ENCODE measurements at places on chromosomes 2 and 18. TPM values are rescaled to one million over a fixed set of nuclear protein-coding genes. Genes with fewer than 3 reads are reported as not detected.

- no peaks in the 10 kb centered on the region for H3K36me3 ChIP-seq
- DNase-seq = no peak
- no peaks in the 10 kb centered on the region for H3K27me3 ChIP-seq
Measured at GRCh38 chr18:30970196-30970816, 72.2 kb downstream of the DSC3 start.

DNA sequence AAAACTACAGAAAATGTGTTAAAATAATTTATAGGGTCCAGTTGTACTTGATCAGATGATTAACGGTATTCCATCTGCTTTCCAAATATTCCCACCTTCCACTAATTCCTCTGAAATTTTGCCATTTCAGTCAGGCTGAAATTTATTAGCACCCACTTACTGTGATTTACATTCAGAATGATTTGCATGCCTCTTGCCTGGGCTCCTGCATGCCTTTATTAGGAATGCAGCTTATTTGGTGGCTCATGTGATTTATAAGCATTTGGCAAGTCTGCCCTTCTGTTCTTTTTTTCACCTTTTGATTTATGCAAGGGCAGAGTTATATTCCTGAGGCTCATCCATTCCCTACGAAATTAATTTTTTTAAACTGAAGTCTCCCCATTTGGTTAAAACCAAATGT, 1594.5 kb upstream of the PIK3C3 start:
- no peak overlapping the region for H3K27ac ChIP-seq
- no peak for DNase-seq
- no peaks in the 10 kb centered on the region for H3K36me3 ChIP-seq
- H3K27me3 ChIP-seq = no peaks in the 10 kb centered on the region

GRCh38 chr18:21074336-21075323, 37.0 kb downstream of the ROCK1 start:
- no peak for DNase-seq
- H3K27ac ChIP-seq = no peak overlapping the region
- no peaks in the 10 kb centered on the region for H3K27me3 ChIP-seq
- H3K4me1 ChIP-seq = peaks cover 38% of the 10 kb centered on the region

DNA sequence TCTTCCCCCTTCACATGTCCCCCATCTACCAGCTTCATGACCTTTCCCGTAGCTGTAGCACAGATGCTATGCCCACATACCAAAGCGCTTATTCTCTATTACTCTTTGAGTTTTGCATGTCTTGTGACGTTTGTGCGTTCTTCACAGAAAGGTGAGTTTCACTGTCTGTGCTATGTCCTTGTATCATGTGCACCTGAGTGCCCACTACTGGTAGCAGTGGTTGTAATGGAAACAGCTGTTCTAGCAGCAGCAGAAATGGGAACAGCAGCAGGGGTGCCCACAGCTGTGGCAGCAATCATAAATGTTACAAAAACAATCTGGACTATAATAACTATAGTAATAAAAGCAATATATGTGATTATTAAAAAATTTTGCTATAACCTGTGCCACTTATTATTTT, 127.1 kb downstream of the STK39 start:
- H3K4me1 ChIP-seq = no peaks in the 10 kb centered on the region
- DNase-seq = no peak
- no peaks in the 10 kb centered on the region for H3K36me3 ChIP-seq
- H3K4me3 ChIP-seq = no peak overlapping the region
- no peaks in the 10 kb centered on the region for H3K27me3 ChIP-seq

DNA sequence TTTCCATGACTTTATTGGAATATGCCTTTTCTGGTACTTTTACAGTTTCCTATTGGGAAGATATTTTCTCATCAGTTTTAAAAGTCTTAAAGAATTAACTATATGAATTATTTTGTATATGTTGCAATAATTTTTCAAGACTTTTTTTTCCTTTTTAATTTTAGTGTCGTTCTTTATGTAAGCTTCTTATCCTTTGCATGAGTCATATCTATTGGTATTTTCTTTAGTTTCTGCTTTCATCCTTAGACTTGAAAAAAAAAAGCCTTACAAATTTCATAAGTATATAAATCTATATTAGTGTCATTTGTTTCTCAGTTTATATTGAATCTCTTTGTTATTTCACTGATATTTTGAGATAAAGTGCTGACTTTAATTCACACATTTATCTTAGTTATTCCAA, 94.9 kb downstream of the DSEL start:
- no peak for DNase-seq
- no peak overlapping the region for H3K27ac ChIP-seq
- no peak overlapping the region for H3K4me3 ChIP-seq

- no peak overlapping the region for H3K4me3 ChIP-seq
- no peaks in the 10 kb centered on the region for H3K27me3 ChIP-seq
- no peaks in the 10 kb centered on the region for H3K36me3 ChIP-seq
- DNase-seq = no peak
- H3K4me1 ChIP-seq = peaks cover 13% of the 10 kb centered on the region
Measured at GRCh38 chr18:9737472-9738121, 29.5 kb downstream of the RAB31 start.

DNA sequence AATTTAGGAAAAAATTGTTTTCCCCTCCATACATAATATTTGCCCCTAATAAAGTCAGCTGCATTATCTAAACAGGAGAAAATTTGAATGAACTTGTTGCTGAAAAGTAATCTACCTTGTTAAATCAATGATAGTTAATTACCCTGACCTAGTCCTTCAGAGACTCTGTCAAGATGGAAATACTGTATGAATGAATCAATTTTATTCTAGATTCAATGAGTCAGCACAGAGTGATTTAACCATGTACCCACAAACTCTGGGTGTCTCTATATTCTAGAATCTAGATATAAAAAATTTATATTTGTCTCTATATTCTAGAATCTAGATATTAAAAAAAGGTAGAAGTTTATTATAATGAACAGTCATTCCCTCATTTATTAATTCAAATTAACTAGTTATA, 36.2 kb downstream of the NDUFAF7 start:
- no peak overlapping the region for H3K4me3 ChIP-seq
- H3K4me1 ChIP-seq = no peaks in the 10 kb centered on the region
- H3K27ac ChIP-seq = no peak overlapping the region
- H3K36me3 ChIP-seq = peaks cover 17% of the 10 kb centered on the region

DNA sequence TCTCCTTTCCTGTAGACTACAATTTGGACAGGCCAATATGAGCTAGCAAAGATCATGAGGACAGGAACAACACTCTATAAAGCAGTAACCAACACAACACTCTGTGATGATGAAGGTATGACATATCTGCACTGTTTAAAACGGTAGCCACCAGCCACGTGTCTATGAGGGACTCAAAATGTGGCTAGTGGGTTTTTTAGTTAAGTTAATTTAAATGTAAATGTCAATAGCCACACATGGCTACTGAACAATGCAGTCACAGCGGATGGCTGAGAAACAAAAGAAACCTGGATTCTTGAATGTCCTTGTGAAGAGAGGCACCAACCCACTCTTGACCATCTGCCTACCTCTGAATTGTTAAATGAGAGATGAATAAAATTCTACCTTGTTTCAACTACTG, 33.9 kb downstream of the FANCL start:
- H3K27ac ChIP-seq = no peak overlapping the region
- H3K36me3 ChIP-seq = no peaks in the 10 kb centered on the region
- no peaks in the 10 kb centered on the region for H3K27me3 ChIP-seq
- no peaks in the 10 kb centered on the region for H3K4me1 ChIP-seq
- no peak overlapping the region for H3K4me3 ChIP-seq

DNA sequence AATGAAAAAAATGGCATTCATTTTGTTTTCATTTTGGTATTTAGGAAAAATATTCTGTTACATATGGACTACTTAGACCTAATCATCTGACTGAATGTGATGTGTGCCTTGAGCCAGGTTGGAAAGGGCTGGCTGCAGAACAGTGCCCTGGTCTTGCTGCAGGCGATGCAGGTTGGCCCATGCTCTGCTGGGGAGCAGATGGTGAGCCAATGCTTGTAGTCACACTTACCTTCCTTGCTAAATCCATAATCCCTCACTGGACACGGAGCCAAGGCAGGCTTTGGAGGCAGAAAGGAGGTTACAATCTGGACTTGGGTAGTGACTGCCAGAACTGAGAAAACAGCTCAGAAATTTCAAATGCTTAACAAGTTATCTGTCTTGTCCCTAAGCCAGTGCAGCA, 228.7 kb downstream of the ARHGAP15 start:
- no peaks in the 10 kb centered on the region for H3K4me1 ChIP-seq
- no peak overlapping the region for H3K4me3 ChIP-seq
- no peak for DNase-seq
- H3K27me3 ChIP-seq = no peaks in the 10 kb centered on the region

DNA sequence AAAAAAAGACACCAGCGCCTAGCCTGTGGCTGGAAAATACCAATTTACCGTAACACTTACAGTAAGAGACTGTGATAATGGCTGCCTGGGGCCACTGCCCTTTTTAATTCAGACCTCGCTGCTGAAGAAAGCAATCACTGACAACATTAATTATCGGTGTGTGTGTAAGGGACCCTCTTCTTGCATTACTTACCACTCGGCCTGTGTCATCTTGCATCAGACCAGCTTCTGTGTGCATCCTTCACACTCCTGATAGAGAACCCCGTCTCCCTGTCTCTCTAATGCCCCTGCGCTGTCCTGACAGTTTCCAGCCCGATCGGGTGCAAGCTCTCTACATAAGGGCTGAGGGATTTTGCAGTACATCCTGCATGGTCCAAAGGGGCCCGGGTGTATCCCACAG, 124.4 kb downstream of the ZNF516 start:
- no peaks in the 10 kb centered on the region for H3K27me3 ChIP-seq
- H3K36me3 ChIP-seq = no peaks in the 10 kb centered on the region
- no peak overlapping the region for H3K27ac ChIP-seq
- H3K4me1 ChIP-seq = no peaks in the 10 kb centered on the region
- no peak overlapping the region for H3K4me3 ChIP-seq

DNA sequence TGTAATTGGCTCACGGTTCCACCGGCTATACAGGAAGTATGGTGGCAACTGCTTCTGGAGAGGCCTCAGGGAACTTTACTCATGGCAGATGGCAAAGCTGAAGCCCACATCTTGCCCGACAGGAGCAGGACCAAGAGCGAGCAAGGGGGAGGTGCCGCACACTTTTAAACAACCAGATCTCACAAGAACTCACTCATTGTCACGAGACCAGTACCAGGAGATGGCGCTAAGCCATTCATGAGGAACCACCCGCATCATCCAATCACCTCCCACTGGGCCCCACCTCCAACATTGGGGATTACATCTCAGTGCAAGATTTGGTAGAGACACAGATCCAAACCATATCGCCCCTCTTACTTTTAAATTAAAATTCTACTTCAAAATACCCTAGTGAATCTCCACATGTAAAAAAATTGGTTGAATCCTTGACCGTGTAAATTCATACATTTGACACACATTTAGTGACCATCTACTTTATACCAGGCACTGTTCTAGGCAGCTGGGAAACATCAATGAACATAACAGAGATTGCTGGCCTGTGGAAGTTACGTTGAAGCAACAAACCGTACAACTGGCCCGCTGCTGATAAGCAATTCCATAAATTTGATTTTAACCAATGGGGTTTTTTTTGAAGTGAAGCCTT, 87.6 kb downstream of the ALPK2 start:
- no peak overlapping the region for H3K27ac ChIP-seq
- H3K4me1 ChIP-seq = no peaks in the 10 kb centered on the region
- DNase-seq = no peak
- H3K4me3 ChIP-seq = no peak overlapping the region
- H3K36me3 ChIP-seq = no peaks in the 10 kb centered on the region

DNA sequence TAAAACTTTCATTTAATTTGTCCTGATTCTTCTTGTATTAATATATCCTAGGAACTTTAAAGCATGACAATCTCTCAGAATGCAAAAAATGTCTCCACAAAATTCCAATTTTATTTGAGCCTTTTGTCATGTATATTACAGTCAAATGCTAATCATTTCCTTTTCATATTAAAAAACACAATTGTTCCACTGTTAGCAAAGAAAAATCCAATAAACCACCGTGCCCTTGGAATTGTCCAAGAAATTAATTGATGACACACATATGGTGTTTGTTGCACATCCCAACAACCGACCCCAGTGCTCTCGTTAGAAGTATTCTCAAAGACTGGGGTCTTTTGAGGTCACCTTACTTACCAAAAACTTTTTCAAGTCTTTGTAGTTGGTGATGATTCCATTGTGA, 28.1 kb downstream of the GFPT1 start:
- no peak overlapping the region for H3K4me3 ChIP-seq
- H3K4me1 ChIP-seq = no peaks in the 10 kb centered on the region
- H3K27me3 ChIP-seq = no peaks in the 10 kb centered on the region

DNA sequence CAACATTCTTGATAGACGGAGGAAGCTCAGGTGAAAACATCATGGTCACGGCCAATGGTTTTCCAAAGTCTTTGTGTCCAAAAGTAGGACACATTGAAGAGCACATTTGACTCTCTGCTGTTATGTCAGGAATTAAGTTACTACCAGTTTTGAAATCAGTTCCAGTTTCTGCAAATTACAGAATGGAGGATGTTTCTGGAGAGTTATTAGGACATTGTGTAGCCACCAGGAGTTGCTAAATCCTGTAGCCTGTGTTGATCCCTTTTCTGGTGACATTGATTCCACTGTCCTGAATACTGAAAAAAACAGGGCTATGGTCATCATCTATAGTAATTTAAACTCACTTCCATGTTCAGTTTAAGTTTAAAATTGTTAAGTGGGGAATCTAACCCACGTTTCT, 15.3 kb downstream of the UPP2 start:
- no peak overlapping the region for H3K4me3 ChIP-seq
- no peaks in the 10 kb centered on the region for H3K27me3 ChIP-seq
- H3K4me1 ChIP-seq = no peaks in the 10 kb centered on the region
- no peak for DNase-seq
- no peak overlapping the region for H3K27ac ChIP-seq

- H3K4me3 ChIP-seq = no peak overlapping the region
- no peak for DNase-seq
- H3K27ac ChIP-seq = no peak overlapping the region
- no peaks in the 10 kb centered on the region for H3K36me3 ChIP-seq
- H3K27me3 ChIP-seq = no peaks in the 10 kb centered on the region
Measured at GRCh38 chr18:56000041-56000440, 412.0 kb upstream of the TCF4 start.

DNA sequence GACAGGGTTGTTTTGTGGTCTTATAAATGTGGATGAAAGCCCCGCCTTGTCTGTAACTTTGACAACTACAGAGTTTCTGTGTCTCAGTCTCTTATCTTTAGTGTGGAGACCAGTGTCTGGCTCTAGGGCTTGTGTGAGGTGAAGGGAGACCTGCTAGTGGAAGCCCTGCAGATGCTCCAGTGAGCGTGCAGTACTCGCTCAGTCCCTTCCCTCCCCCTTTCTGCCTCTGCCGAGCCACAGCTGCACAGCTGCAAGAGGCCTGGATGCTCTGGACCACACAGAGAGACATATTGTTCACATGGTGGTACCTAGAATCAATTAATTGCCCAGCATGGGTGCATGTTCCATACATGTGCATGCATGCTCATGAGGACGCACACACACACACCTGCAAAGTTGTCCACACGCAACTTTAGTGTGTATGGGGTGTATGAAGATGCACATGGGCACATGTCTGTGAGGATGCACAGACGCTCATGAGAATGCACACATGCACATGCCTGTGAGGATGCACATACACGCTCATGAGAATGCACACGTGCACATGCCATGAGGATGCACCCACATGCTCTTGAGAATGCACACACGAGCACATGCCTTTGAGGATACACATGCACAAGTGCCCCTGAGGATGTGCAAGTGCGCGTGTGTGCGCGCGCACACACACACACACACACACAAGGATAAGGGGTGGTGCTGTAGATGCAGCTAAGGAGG, 282.1 kb upstream of the HS6ST1 start:
- H3K36me3 ChIP-seq = no peaks in the 10 kb centered on the region

Gene GALNT13
- 0.13 TPM for total RNA-seq

Gene CDH20
- 0.42 TPM for total RNA-seq

Gene CNGA3
- total RNA-seq = not detected

Gene ARHGAP25
- 4.5 TPM for total RNA-seq

Gene FAM124B
- total RNA-seq = 2.7 TPM

Gene SNRNP27
- 71.9 TPM for total RNA-seq

Gene LRRC30
- not detected for total RNA-seq

Gene FBLN7
- total RNA-seq = 16.0 TPM

Gene GPR17
- total RNA-seq = not detected

Gene ALPI
- total RNA-seq = not detected
